ENCODE measurements at places on chromosomes 12 and 14.

DNA sequence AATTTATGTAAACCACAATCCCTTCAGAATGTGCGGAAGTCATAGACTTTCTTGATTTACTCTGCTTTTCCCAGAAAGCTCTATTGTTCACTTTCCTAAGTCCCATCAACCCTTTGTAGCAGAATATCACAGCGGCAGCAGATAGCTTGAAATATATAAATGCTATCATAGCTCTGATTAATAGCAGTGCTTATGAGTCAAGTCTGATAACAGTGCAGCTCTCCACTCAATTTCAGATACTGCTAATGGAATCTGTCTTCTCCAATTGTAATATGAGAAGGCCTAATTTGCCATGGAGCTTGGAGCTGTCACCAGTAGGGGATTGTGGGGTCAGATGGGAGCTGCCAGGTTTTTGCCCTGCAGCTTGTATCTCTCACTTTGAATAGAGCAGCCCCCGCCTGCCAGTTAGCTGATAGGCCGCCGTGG, 10.9 kb downstream of the TMEM260 start:
- no peak for DNase-seq

DNA sequence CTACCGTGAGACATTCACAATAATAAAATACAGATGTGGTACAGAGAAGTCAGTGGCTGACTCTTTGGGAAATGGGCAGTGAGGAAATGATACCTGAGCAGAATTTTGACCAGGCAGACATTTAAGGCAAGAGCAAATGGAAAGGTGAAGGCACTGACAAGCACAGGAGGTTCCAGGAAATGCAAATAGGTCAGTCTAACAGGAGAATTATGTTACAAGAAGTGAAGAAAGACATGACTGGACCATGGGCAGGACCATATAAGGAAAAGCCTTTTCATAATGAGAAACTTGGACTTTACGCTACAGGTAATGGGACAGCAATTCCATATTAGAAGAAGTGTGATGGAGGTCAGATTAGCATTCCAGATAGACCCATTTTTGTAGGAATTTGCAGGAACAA, 338.9 kb downstream of the PDZRN4 start:
- no peak for DNase-seq

- DNase-seq = peak; percentile 65
These were observed 25.4 kb downstream of the BCL11B start for GRCh38 chr14:99246536-99247097.

GRCh38 chr14:103545915-103546651, 16.4 kb downstream of the BAG5 start:
- DNase-seq = no peak

- no peak for DNase-seq
These were observed 19.3 kb downstream of the MMAB start for GRCh38 chr12:109553906-109554500.

- DNase-seq = no peak
These were observed 183.9 kb downstream of the ETNK1 start for GRCh38 chr12:22808860-22809259.

- no peak for DNase-seq
These were observed 69.3 kb upstream of the ADAMTS20 start for GRCh38 chr12:43621262-43621661.

Measured in CD4-positive, alpha-beta T cell treated with Interleukin-12 subunit alpha and Interleukin-12 subunit beta, for 1 hour (primary cell).